ENCODE measurements at places on chromosomes 5 and 9. TPM values are rescaled to one million over a fixed set of nuclear protein-coding genes. Genes with fewer than 3 reads are reported as not detected.

Gene ZBTB43
- 11.4 TPM for total RNA-seq

Gene SGCD
- 6.6 TPM for total RNA-seq

Gene PITX1
- 14.0 TPM for total RNA-seq

Gene PCDHB11
- total RNA-seq = 0.54 TPM

Gene SPATA31D4
- total RNA-seq = not detected

Gene PCDHGB6
- total RNA-seq = 0.71 TPM

Gene ROR2
- total RNA-seq = not detected

Gene RANBP17
- 4.1 TPM for total RNA-seq

Gene ADAMTSL1
- total RNA-seq = 45.4 TPM

Gene TYRP1
- not detected for total RNA-seq

Gene HK3
- not detected for total RNA-seq

Gene CDC23
- 22.9 TPM for total RNA-seq

Gene DNAH5
- 1.3 TPM for total RNA-seq

Gene SOX30
- total RNA-seq = 0.19 TPM

Gene MARCOL
- not detected for total RNA-seq

Gene CCDC192
- total RNA-seq = not detected

Gene PCDHGC5
- total RNA-seq = 5.1 TPM

Gene ZNF454
- not detected for total RNA-seq

Gene BRD9
- total RNA-seq = 33.3 TPM

Gene PCDHA5
- total RNA-seq = not detected

Gene IL7R
- total RNA-seq = 75.5 TPM

Gene EIF4E1B
- total RNA-seq = not detected

Gene TSLP
- not detected for total RNA-seq

Gene ITGA2
- 44.5 TPM for total RNA-seq

Gene TCF7
- 3.3 TPM for total RNA-seq

Gene ACOT12
- total RNA-seq = not detected

Gene TERT
- 2,468 TPM for total RNA-seq

Data from HFFc6 (cell line).